HT1080 (cell line): ENCODE measurements at places on chromosomes 16 and 17.

DNA sequence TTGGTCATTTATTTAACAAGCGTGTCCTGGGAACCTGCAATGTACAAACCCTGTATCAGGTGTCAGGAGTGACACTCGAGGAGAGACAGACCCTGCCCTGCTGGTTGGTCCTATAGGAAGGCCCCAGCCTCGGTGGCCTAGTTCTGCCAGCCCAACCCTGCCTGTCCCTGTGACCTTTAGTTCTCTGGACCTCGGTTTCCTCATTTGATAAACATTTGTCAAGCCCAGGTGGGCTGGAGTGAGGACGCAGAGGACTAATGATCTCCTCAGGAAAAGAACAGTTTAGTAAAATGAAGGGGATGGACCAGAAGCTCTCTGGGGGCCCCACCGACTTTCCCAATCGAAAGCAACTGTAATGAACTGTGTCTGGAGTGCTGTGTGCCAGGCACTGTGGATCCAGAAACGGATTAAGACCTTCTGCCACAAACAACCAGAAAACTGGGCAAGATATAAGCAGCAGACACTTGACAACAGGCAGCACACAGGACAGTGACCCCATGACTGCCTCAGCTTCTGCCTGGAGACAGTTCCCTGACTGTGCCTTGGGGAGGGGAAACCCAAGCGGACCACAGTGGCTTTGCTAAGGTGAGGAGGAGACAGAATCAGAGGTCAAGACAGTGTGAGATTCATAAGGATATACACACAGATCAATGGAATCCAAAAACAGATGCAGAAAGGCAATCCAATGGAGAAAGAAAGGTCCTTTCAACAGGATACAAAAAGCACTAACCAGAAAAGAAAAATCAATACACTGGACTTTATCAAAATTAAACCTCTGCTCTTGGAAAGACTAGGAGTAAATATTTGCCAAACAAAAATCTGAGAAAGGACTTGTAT, 8.8 kb downstream of the PRCD start:
- DNase-seq = no peak

GRCh38 chr16:34078691-34079090, 619.3 kb downstream of the TP53TG3F start:
- no peak for DNase-seq

GRCh38 chr17:58728798-58729197, 26.9 kb upstream of the PPM1E start:
- no peak for DNase-seq

GRCh38 chr17:72575542-72576233, 454.9 kb downstream of the SOX9 start:
- DNase-seq = no peak

GRCh38 chr17:79028496-79029326, 4.7 kb downstream of the C1QTNF1 start:
- DNase-seq = no peak

- DNase-seq = no peak
Measured at GRCh38 chr16:74298104-74298503, 1.5 kb downstream of the PSMD7 start.

DNA sequence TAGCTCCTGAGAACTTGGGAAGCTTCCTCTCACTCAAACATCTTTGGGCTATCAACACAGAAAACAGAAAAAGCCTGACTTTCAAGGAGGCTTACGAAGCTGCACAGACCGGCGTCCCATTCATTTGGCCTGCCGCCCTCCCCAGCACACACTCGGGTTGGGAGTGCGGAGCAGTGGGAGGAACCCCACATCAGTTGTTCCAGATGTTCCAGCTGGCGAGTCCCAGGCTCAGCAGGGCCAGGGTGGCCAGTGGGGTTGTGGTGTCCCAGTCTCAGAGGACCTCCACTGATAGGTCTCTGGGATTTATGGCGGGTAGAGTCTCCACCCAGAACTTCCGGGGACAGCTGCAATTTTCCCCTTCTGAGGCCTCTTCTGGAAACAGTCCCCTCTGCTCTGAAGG, 43.1 kb upstream of the DLX4 start:
- DNase-seq = no peak

DNA sequence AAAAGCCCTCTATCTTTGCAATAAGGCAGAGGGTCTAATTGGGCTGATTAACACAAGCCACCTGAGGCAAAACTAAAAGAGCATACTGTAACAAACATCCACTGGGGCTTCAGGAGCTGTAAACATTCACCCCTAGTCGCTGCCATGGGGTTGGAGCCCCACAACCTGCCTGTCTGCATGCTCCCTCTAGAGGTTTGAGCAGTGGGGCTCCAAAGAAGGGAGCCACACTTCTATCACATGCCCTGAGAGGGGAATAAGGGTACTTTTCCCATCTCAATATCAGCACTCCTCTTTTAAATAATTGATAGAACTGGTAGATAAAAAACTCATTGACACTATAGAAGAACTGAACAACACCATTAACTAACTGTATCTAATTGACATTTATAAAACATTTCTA, 130.1 kb upstream of the COX10 start:
- peak; percentile 29 for DNase-seq

GRCh38 chr17:18326039-18326438, 10.9 kb downstream of the SMCR8 start:
- no peak for DNase-seq

GRCh38 chr16:21603928-21604327, 4.6 kb downstream of the METTL9 start:
- no peak for DNase-seq

DNA sequence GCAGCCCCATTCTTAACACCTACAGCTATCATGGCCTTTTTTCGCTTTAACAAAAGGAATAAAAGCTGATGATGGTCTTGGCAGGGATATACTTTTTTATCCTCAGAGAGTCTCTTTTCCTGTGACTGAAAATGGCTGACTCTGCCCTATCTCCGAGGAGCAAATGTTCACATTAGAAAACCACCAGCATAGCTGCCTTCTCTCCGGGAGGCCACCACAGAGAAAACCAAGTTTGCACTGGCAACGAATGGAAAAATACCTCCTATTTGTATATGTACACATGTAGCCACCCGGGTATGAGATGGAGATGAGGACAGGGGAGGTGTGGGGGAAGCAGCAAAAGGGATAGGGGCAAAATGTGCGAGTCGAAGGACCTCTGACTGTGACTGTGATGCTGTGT, 88.2 kb downstream of the STX8 start:
- no peak for DNase-seq

GRCh38 chr16:73062743-73063733, 15.1 kb upstream of the ZFHX3 start:
- DNase-seq = no peak

DNA sequence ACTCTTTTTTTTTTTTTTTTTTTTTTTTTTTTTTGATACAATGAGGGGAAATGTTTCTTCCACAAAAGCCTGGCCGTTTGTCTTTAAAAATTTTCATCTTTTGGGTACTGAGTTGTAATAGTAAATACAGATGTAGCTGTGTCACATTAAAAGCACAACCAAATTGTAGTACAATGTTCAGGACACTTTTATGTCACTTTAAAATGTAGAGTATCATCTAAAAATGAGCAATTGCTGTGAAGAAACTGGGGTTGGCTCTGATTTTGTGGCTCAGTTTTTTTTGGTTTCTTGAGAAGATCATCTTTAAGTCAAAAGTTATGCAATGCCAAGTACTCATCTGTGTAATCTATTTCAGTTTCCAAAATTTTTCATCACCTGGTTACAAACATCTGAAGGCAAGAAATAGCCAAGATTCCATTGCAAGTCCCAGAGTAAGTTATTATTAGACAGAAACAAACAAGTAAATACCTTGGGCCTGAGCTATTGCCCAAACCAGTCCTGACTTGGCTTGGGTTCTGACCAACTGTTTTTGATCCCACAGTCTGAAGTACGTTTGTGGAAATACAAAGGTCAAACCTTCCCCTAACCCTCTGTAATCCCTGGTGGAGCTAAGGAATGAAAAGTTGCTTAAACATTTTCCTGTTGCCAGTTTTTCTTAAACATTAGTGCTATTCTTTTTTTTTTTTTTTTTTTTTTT, 717.2 kb downstream of the WWOX start:
- DNase-seq = no peak

DNA sequence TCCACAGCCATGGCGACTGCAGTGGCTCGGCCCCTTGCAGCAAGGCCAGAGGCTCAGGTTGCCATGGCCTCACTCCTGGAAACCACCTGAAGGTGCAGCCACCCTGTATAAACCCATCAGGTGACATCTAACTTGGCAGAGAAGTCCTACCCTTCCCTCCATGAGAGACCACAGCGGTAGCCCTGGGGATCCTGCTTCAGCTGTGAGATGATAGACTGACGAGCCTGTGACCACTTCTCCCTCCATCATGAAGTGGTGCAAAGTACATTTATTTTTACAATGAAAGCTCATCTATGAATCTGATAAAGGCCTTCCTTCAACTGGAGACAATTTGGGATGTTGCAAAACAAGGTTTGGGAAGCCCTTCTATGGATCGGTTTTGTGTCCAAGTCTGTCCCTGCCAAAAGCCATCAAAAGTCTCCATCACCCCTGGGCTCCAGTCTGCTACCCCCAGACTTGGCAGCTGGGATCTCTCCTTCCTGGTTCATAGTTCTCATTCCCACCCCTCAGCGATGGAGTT, 1.8 kb downstream of the ZACN start:
- no peak for DNase-seq

DNA sequence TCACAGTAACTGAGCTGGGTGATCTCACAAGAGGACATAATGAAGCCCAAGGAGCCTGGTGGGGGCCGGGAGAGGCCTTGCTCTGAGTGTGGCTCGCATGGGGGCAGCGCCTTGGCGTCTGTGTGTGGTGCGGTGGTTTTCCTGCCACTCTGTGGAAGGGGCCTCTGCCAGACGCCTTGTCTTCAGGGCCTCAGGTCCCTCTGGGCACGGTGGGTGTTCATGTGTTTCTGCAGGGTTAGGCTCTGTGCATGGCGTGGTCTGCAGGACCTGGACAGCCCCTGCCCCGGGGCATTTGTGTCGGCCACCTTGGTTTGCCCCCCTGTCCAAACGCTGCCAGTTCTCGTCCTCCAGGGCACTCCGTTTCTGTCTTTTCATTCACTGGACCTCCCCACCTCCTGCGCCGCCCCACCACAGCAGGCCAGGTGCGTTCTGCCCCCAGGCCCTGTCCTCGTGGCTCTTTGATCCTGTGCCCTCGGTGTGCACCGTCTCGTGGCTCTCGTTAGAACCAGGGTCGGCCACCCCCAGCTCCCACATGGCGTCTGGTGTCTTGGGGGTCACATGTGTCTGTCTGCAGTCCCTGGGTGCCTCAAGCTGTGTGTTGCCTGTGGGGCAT, 43.7 kb upstream of the ZNF750 start:
- no peak for DNase-seq

DNA sequence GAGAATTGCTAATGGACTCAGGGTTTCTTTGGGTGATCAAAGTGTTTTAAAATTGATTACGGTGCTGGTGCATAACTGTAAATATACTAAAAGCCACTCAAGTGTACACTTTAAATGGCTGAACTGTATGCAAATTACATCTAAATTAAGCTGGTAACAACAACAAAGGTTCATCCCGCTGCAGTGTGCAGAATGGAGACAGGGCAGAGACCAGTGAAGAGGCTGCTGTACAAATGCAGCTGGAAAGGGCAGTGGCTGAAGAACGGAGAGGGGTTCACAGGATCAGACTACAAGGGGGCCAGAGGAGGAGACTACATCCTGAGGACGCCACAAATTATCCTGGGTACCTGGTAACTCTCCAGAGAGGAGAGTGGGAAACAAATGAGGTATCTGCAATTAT, 9.0 kb upstream of the ITGAE start:
- no peak for DNase-seq

DNA sequence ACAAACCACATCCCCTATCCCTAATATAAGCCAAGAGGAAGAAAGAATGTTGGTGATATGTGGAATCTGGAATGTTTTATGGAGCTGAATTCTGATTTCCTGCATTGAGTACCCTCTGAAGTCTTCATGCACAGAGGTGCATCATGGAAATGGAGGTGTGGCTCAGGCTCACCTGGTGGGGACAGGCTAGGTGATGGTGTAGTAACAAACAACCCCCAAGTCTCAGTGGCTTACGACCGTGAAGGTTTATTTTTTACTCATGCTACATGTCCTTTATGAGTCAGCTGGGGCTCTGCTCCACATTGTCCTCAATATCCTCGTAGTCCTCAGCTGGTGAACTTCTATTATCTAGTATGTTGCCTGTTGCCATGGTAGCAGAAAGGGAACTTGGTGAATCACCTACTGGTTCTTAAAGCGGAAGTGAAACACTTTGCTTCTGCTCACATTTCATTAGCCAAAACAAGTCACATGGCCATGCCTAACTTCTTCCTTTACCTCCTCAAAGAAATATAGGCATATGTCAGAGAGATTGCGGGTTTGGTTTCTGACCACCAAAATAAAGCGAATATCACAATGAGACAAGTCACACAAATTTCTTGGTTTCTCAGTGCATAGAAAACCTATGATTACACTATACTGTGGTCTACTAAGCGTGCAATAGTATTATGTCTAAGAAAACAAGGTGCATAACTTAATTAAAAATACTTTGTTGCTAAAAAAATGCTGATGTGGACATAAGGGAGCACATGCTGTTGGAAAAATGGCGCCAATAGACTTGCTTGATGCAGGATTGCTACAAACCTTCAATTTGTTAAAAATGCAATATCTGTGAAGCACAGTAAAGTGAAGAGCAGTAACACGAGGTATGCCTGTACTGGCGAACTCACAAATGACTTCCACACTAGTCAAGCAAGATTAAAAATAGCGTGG, at the start of gene PMFBP1:
Gene PMFBP1, minus strand, starts transcription at position 51 of the 930 bp plus-strand sequence. CDS start 947 bp downstream, outside the sequence.
- DNase-seq = peak; percentile 96

DNA sequence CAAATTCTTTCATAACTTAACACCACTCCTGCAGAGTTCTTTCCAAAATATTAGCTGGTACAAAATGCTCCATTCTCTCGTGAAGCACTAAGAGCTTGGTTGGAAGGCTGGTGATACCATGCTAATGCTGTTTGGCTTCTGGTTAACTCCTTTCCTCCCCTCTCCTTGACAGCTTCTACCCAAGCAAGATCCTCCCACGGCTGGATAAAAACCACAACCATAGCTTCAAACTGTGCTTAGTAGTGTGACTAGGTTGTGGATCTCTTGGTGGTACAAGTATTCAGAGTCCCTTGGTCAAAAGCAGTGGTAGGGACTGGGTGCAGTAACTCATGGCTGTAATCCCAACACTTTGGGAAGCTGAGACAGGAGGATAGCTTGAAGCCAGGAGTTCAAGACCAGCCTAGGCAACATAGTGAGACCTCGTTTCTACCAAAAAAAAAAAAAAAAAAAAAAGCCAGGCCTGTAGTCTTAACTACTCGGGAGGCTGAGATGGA, 2.3 kb downstream of the PHAF1 start:
- no peak for DNase-seq

DNA sequence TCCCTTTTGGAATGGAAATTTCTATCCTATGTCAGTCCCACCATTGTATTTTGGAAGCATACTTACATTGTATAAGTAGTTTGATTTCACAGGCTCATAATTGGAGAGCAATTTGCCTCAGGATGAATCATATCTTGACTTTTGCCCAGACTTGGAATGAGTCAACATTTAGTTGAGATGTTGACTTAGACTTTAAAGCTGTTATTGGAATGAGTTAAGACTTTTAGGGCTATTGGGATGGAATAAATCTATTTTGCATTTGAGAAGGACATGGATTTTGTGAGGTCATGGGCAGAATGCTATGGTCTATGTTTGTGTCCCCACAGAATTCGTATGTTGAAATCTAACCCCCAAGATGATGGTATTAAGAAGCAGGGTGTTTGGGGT, 12.2 kb upstream of the ZNF594 start:
- DNase-seq = peak; percentile 41

GRCh38 chr16:4089811-4090301, 26.4 kb downstream of the ADCY9 start:
- no peak for DNase-seq
